ENCODE measurements at places on chromosomes 6 and 20.

DNA sequence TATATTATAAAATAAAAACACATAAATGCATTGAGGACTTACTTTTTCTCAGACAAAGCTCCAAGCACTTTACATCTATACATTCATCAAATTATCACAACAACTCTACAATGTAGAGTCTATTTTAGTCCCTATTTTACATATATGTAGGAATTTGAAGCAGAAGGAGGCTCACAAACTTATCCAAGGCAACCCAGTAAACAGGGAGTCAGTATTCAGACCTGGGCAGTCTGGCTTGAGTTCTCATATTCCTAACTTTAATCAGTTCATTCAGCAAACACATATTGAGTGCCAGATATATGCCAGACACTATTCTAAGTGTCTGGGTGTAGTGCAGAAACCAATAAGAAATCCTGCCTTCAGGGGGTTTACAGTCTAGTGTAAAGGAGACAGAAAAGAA is 129.2 kb downstream of the C6orf58 start:
- no peak for DNase-seq

GRCh38 chr6:21536280-21536766 is 57.2 kb upstream of the SOX4 start:
- DNase-seq, result no peak

- DNase-seq, result no peak
Observed at GRCh38 chr6:43901733-43902230, 131.8 kb downstream of the VEGFA start.

DNA sequence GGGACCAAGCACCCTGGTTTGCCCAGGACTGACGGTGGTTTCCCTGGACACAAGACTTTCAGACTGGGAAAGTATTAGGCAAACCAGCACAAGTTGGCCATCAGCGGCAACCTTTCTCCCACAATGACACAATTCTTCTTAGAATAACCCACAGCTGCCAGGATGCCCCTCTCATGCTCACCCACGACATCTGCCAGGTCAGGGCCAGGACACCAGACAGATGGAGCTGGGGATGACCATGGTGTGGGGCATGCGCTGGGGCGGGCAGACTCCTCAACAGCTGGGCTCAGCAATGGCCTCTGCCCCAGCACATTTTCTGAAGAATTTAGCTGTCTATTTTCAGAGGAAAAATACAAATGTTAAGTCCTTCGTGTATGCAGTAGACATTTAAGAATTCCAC is 226.4 kb downstream of the FNDC1 start:
- DNase-seq, result no peak

DNA sequence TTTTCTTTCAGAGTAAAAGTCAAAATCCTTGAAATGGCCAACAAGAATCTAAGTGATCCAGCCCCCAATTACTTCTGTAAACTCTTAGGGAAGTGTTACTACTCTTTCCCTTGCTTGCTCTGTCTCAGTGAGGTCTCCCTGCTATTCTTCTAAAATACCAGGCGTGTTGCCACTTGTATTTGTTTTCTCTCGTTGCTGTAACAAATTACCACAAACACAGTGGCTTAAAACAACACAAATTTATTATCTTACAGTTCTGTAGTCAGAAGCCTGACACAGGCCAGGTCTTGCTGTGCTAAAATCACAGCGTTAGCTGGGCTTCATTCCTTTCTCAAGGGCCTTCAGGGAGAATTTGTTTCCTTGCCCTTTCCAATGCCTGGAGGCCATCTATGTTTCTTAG is 59.9 kb downstream of the HECA start:
- DNase-seq, result no peak

DNA sequence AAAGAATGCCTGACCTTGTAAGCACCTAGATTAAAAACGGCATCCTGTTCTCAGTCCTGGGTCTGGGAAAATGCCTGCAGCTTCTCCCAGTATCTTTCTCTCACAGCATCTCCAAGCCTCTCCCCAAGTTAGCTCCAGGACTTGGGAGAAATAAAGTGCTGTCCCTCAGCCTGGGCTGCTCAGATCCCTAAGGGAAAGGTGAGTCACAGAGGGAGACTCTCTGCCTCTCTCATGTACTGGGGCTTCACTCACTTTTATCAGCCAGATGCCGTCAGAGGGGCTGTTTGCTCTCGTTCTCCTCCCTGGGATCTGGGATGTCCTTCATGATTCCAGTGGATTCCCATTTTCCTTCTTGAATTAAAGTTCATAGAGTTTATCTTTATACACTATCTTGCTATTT is 293.6 kb downstream of the COL12A1 start:
- DNase-seq, result no peak

- no peak for DNase-seq
Observed at GRCh38 chr6:160134779-160135547, 13.3 kb downstream of the SLC22A1 start.

DNA sequence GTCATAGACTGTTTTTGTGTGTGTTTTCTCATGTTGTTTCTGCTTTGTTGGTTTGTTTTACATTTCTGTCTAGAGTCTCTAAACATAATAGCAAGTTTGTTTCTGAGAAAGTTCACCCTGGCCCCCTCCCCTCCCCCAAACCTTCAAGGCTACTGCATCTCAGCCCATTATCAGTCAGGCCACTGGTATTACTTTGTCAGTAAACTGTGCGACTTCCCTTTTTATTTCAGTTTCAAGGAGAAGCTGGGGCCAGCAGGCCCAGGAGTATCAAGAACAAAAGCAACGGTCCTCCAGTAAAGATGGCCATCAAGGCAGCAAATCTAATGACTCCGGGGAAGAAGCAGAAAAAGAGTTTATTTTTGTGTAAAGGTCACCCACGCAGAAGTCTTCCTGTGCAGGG is 32.8 kb upstream of the SCGN start:
- no peak for DNase-seq

GRCh38 chr20:49620364-49621240 is 52.7 kb upstream of the PTGIS start:
- DNase-seq, result no peak

Data from activated CD4-positive, alpha-beta T cell treated with anti-CD3 and anti-CD28 coated beads, Interleukin-2, amount 50 U/mL, for 4 hours (primary cell).